Ovary (tissue), 10 donors: ENCODE measurements at places on chromosomes 4 and X.

DNA sequence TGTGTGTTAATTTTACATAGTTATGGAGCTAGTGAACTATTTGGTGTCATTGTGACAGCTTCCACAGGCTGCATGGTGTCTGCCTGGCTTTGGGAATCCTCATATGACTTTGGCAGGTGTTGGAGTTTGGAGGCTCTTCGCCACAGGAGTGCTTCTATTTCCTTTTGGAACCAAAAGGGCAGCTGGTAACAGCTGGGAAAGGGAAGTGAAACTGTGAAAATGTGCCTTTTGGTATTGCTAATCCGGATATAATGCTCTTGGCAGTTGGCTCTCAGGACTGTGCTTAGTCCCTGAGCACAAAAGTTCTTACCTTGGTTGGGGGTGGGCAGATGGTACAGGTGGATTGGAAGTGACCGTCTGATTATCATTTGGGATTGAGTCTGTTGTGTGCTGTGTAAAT lies 18.1 kb downstream of the OFD1 start:
- no peak for DNase-seq

DNA sequence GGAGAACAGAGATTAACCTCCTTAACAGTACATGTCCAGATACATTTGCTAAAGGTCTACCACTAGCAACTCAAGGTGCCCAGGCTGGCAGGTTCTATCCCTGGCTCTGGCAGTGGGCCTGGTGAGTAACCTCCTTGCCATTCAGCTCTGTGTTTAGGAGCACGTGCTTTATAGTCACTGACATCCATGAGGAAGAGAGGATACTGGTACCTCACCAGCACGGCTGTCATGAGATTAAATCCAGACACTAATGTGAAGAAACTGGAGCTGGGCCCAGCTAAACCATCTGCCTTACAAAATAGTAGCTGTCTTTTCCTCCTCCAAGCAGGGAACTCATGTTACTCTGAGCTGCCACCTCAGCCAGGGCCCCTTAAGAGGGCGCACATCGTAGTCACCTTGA lies 45.3 kb downstream of the GPRASP3 start:
- no peak for DNase-seq

GRCh38 chrX:104430742-104431119 lies 135.3 kb upstream of the IL1RAPL2 start:
- no peak for DNase-seq

- no peak for DNase-seq
These were observed at the start of gene ASMT for GRCh38 chrX:1614927-1615326. Gene ASMT (plus strand): TSS chrX:1615059. CDS start chrX:1615200, 141 bp downstream.

DNA sequence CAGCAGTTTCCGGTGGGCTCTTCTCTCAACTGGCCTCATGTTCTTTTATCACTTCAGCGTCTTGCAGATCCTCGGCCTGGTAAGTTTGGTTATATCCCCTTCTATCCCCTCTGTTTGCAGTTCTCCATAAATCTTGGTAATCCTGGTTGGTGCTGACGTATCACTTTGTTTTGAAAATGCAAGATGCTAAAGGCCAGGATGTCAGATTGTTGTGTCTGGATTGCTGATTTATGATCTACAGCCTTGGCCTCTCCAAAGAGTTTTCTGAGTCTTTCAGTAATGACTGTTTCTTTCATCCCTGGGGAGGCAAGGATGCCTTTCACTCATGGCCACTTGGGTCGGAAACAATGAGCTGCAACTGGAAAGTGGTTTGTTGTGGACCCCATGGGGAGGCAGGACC lies 146.4 kb downstream of the AMMECR1 start:
- DNase-seq = no peak
